ENCODE measurements at places on chromosomes 7 and 10.
A peak's percentile ranks its signal among the peaks of the same experiment; 100 is the strongest.

GRCh38 chr10:132455986-132456847, 59.2 kb downstream of the PWWP2B start:
- DNase-seq, result peak; percentile 51

DNA sequence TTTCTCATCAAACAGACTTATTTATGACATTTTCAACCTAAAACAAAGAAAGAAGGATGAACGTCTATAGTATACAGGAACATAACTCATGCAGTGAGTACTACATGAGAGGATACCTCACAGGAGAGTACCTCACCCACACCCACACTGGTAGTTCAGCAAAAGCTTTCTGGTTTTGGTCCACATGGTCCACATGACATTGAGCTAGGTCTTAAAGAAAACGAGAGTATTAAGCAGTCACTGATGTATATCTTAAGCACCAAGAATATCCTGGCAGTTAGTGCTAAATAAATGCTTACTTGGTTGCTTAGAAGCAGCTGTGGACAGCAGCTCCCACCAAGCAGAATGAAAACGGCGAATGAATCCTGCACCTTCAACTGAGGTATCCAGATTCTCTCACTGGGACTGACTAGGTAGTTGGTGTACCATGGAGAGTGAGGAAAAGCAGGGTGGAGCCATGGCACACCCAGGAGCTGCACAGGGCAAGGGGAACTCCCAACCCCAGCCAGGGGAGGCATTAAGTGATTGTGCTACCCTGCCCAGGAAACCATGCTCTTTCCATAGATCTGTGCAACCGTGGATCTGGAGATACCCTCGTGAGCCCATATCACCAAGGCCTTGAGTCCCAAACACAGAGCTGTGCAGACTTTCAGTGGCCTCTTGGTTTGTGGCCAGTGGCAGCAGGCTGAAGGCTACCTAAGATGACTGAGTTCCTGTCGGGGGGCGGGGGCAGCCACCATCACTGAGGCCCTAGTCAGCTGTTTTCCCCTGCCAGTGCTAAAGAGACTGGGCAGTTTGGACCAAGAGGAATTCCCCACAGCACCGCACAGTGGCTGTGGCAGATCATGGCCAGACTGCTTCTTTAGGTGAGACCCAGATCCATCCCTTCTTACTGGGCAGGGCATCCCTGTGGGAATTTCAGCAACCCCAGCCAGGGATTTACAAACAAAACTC, 143.4 kb downstream of the SGMS1 start:
- DNase-seq, result no peak

GRCh38 chr7:31875424-31875823, 188.4 kb downstream of the PPP1R17 start:
- DNase-seq, result no peak

- no peak for DNase-seq
These were observed 45.2 kb upstream of the BHLHA15 start for GRCh38 chr7:98165827-98166667.

DNA sequence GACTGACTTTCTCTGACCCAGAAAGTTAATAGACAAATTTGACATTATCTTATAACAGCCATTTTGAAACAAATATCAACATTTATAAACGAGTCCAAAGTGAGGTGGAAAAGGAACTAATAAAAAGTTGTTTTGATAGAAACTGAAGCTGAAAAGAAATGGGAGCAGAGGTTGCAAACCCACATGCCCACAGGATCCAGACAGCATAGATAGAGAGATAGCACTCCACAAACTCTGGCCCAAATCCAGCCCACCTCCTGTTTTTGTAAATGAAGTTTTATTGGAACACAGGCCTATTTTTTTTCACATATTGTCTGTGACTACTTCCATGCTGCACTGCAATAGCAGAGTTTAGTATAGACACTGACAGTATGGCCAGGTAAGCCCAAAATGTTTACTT, 171.9 kb downstream of the PRKG1 start:
- DNase-seq, result no peak

GRCh38 chr7:116511552-116512519, 12.3 kb downstream of the CAV2 start:
- DNase-seq, result no peak

DNA sequence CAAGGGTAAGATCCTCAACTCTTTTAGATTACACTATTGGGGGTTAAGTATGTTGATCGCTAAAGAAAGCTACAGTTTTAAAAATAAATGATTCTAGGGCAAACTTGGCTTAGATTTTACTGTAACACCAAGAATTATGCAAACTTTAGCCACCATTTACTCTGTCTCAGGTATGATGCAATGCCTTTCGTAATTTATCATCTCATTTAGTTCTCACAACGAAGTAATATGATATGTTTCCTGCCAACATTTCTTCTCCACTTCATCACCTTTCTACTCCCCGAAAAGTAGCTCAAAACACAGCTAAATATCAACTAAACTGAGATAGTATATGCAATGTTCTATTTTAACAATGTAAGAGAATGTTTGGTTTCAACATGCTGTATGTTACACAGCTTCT, 21.1 kb downstream of the FAM133B start:
- no peak for DNase-seq

DNA sequence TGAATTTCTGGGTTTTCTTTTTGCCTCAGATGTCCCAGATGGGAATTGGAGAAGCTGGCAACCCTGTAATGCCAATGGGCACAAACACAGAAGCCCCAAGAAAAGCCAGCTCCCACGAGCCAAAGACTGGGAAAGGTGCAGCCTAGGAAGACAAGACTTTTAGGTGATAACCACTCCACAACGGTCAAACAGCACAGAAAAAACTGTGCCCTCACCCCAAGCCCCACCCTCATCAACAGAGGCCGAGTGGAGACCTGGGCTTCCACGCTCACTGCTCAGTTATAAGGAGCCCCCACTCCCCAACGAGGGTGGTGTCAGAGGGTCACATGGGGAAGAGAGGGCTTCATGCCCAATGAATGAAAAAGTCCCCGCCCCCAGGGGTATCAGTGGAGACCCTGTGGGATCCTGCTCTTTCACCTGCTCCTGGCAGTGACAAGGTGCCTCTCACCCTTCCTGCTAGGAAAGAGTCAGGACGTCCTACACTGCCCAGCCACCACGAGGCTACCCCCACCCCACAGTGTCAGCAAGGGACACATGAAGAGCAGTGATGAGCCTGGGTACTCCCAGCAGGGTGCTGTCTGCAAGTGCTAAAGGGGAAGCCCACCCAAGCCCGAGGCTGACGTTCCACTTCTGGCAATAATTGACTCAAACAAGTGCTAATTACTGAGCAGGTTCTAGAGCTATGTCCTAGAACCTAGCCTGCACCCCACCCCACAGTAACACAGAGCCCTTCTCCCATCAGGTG, 8.3 kb downstream of the TMEM273 start:
- no peak for DNase-seq

- DNase-seq, result no peak
These were observed 80.5 kb upstream of the KMT2E start for GRCh38 chr7:104933521-104933988.

GRCh38 chr10:64476506-64476905, 955.3 kb downstream of the REEP3 start:
- DNase-seq, result no peak

DNA sequence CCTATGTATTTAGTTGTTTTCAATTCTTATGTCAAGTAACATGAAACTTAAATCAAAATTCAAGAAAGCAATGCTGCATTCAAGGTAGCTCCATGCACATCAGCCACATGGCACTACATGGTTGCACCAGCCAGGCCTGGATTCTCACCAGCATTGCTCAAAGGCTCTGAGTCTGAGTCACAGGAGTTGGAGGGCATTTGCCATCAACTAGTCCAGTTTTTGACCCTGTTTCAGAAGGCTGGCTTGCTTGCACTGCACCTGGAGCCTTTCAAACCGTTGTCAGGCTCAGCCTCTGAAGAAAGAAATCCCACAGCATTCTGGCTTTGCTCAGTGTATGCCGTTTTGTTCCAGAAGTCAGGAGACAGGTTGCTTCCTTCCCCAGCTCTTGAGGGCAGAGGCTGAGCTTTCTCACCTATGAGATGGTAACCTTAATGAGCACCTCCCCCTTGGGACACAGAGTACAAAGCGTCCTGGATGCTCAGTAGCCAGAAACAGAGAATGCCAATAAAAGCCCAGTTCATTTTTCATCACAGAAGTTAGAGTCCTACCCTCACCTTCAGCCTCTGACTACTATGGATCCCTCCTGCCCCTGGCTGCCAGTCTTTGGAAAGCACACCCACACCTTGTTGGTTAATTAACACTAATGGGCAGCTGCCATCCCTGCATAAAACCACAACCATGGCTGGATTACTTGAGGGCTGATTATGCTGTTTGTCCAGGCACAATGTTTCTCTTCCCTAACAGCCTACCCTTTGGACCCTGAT, 288.4 kb upstream of the LRRTM3 start:
- no peak for DNase-seq

DNA sequence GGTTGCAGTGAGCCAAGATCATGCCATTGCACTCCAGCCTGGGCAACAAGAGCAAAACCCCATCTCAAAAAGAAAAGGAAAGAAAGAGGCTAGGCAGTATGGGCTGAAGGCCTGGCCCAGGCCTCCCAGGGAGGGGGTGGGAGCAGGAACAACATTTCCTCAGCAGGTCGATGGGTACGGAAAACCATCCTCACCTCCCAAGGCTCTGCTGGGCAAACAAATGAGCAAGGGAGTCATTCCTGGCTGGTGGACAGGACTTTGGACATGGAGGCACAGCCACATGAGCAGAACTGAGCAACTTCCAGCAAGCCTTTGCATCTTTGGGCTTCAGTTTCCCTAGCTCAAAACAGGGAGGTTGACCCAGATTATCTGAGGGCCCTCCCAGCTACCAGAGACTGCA, 13.0 kb downstream of the OGDHL start:
- no peak for DNase-seq

GRCh38 chr10:111739125-111739873, 444.3 kb downstream of the GPAM start:
- DNase-seq, result no peak

- DNase-seq, result no peak
These were observed 121.1 kb downstream of the MALRD1 start for GRCh38 chr10:19169684-19170083.

GRCh38 chr7:75772081-75773077, at the start of gene CCL26:
Gene CCL26 (minus strand): TSS chr7:75772211. CDS start chr7:75772176, 35 bp downstream.
- peak; percentile 85 for DNase-seq

- no peak for DNase-seq
These were observed at the start of gene RELN for GRCh38 chr7:103989200-103989784. Gene RELN (minus strand): TSS chr7:103989658. CDS start chr7:103989356, 302 bp downstream.

DNA sequence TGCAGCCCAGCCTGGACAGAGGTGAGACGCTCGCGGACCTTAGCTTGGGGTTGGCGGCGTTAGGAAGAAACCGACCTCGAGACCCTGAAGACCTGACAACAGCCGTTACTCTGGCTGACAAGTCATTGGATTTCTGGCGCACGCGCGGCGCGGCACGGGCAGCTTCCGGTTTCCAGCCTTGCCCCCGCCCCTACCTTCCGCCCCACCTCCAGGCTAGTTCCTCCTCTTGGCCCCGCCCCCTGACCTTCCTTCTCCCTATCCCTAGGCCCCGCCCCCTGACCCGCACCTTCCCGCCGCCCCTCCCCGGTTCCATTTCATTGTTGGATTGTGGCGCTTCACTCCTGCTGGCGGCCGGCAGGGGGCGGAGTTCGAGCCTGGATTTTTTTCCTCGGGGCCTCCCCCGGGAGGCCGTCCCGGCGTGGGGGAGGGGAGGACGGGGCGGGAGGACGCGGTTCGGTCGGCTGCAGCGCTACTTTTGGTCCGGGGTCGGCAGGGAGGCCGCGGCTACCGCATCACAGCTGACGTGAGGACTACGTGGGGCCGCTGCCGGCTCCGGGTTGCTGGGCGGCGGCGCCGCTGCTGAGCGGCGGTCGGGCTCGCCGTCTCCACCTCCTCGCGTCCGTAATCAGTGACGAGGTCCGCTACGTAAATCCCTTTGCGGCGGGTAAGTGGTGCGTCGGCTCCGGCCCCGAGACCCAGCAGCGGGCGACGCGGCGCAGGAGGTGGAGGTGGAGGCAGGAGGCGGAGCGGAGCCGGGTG, at the start of gene CREM:
TSS of gene CREM (plus strand) at position 317 of the 759 bp plus-strand sequence. CDS start 10,990 bp downstream, outside the sequence.
- DNase-seq, result peak; percentile 100

- DNase-seq, result no peak
These were observed 250.0 kb upstream of the HGF start for GRCh38 chr7:82019551-82020475.

DNA sequence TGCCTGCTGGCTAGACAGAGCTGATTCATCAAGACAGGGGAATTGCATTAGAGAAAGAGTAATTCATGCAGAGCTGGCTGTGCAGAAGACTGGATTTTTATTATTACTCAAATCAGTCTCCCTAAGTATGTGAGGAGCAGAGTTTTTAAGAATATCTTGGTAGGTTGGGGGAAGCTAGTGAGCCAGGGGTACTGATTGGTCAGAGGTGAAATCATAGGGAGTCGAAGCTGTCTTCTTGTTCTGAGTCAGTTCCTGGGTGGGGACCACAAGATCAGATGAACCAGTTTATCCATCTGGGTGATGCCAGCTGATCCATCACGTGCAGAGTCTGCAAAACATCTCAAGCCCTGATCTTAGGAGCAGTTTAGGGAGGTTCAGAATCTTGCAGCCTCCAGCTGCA, 39.8 kb downstream of the FOXI2 start:
- no peak for DNase-seq

- DNase-seq, result no peak
These were observed 108.6 kb downstream of the SEMA3A start for GRCh38 chr7:84085998-84086397.

DNA sequence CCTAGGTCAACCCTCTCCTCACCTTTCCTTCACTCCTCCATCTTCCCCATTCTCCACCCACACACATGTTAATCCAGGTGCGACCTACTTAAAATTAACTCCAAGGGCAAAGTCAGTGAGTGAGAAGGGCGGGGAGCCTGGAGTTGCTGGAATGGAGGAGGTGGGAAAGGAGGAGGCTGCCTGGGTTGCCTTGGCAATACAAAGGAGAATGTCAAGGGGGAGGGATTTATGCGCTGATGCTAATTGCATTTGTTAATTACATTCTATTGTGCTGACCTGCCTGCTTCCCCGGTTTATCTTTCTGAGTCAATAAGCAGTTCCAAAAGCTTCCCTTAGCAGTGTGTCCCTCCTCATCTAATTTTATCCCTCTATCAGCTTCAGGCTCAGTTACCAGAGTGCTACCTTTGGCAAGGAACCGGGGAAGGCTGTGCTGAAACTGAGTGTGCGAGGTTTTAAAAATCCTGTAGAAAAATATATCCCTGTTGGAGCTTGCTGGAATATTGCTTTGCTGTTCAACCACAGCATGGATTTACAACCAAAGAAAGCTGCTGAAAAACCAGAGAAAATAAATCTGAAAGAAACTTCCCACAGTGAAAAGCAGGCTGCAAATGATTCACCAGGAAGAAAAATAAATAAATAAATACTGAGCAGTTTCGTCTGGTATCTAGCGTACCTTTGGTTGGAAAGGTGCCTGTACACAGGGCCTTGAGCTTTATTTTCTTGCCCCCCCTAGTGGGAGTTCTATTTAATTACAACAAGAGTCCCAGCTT, 113.2 kb upstream of the DGKB start:
- DNase-seq, result no peak

DNA sequence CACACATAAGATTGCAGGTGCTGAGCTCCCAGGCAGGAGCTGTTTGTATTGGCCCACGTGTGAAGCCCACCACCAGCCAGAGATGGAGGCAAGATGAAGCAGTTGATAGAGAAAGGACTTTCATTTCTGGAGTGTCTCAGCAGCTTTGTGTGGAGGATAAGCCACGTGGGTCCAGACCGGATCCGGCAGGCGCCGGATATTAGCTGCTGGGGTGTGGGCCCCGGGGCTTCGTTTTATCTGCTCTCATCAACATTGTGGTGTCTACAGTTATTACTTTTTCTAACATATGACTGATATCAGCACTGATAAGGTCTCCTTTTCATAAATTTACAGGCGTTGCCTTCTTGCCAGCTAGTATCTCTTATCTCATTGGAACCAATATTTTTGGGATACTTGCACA, 25.5 kb downstream of the SLC18A2 start:
- no peak for DNase-seq

- no peak for DNase-seq
These were observed 4.1 kb downstream of the ERCC6 start for GRCh38 chr10:49534670-49535381.

GRCh38 chr7:32385316-32385956, 104.7 kb downstream of the LSM5 start:
- no peak for DNase-seq
